Cortex of kidney (tissue), 1 donor: ENCODE measurements at places on chromosomes 4 and X.

DNA sequence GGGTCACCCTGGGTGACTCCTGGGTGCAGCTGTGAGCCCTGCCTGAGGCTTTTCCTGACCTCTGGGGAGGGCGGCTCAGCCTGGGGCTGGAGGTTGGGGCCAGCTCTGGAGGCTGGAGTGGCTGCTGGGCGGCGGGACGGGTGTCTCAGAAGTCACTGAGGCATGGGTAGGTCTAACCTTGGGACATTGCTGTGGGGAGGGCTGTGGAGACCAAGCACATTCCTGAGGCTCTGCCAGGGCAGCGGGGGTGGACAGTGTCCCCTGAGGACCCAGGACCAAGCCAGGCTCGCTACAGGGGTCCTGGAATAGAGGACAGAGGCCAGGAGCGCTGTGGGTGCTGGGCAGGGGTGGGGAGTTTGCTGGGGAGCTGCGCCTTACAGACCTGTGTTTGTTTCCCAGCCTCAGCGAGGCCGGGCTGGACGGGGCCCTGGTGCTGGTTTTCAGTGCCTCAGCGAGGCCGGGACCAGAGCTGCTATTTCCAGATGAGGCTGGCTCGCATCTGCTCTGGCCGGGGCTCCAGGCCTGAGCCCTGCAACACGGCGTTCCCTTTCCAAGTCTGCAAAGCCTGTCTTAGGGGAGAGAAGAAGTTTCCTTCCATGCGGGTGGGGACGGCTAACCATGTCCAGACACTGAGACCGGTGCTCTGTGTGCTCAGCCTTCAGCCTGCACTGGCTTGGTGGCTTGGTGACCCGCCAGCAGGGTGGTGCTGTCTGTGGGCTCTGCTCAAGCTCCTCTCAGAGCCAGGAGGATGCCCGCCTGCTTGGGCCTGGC is 3.0 kb upstream of the SLC25A6 start:
- no peak for DNase-seq

DNA sequence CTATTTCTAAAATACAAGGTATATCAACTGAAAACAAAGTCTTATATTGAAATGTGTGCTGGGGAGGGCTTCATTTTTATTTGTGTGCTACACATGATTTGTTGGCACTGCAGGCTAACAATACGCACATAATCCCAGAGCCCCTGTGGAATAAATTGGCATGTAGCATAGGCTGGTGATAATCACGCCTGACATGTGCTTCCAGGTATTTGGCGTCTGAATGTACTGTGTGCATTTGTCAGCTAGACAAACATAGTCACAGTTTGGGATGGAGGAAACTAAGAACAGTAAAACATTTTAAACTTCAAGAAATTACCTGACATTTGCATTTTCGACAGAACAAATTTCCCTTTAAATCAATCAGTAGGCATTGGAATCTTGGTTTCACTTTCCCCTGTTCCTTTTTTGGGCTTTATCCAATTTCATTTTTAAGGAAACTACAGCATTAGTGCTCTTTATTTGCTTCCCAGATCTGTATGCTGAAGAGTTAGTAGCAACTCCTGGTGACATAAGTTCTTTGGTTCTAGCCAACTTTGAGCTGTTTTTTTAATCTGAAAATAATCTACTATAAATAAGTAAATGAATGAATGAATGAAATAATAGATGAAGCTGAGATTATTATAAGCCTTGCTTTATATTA is 472.3 kb downstream of the PDHA2 start:
- DNase-seq = no peak

DNA sequence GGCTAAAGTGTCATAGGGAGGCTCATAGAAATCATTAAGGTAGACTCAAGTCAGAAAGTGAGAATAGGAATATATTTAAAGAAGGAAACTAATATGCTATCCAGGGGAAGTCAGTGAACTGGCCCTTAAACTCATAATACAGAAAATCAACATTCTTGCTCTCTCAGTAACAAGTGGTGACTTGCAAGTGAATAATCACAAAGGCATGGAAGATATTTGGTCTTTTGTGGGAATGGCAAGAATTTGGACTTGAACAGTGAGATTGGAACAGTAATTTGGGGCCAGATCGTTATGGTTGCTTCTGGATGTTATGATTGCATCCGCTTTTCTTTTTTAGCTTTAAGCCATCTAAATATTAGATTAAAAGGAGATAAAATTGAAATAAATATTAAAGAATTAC is 103.8 kb downstream of the TBC1D19 start:
- DNase-seq = no peak

GRCh38 chrX:7828594-7828993 is 14.4 kb upstream of the VCX start:
- no peak for DNase-seq

- no peak for DNase-seq
These were observed 740 bp upstream of the NPY2R start for GRCh38 chr4:155207534-155208257.

DNA sequence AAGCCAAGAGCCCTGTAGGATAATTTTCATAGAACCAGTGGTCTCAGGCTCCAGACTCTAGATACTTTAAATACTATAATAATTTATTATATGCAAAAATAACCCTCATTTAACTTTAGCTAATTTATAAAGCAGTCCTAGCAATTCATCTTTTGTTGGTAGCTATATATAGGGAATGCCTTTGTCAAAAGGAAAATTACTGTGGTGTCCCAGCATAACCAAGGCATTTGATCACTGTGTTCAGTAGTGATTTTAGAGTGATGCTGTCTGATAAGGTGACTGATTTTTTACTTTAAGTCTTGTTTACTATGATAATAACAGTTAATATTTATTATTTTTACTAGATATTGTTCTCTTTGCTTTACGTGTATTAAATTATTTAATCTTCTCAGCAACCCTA is 61.2 kb downstream of the PAQR3 start:
- DNase-seq = no peak

DNA sequence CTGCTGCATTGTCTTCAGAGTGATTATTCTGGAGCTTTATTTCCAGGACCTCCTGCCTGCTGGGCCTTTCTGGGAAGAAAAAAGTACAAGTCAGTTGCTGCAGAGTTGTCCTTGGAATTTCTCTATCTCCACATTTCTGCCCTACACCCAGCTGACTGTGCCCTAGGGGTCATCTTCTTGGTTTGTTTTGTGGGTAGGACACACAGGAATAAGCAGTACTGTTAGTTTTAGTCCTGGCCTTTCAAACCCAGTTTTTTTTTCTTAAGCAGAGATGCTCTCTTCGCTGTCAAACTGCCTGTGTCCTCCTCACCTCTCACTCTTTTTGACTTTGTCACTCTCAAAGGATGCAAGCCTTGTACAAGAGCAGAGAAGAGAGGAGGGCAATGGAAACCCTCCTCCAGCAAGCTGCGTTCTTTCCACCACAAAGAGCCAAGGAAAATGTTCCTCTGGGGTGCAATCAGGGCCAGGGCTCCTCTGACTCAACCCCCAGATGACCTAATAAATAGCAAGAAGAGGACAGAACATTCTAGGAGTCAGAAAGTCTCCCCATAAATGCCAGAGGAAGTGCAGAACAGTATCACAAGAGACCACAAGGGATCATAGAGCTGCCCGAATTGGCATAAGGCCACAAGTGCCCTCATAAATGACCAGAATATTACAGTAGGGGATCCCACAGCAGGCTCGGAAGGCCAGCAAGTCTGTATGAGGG is 186.2 kb downstream of the RCHY1 start:
- DNase-seq = no peak

DNA sequence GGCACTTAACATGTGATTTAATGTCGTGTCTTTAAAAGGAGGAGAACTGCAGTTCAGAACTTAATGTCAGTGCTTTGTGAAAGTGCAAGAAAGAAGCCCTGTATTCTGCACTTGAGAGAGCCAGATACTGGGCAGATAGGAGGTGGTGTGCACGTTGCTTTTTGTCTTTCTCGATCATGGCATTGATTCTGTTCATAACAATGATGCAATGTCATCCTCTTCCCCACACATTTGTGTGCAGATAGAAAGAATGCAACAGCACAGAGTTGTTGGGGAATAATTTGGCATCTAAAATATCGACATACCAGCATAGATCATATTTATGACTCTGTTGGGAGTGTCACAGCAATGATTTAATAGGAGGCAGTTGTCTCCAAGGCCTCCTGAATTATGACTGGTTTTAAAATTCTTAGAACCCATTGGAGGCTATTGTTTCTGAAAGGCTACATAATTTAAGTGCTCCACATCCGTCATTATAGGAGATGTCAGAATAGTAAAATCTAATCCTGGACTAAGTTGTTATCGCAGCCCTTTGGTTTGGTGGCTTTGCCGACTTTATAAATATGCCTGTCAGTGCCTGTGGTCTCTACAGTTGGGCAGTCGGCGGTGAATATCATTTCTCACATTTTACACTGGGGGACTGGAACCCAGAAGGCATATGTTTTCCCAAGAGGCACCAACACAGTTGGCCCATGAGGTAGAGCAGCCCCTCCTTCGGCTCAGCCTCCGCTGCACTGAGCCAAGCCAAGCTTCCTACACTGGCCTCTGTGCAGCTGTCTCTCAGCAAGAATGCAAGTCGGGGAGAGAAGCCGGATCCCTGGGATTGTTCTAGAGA is 124.9 kb downstream of the PTTG2 start:
- DNase-seq = no peak

DNA sequence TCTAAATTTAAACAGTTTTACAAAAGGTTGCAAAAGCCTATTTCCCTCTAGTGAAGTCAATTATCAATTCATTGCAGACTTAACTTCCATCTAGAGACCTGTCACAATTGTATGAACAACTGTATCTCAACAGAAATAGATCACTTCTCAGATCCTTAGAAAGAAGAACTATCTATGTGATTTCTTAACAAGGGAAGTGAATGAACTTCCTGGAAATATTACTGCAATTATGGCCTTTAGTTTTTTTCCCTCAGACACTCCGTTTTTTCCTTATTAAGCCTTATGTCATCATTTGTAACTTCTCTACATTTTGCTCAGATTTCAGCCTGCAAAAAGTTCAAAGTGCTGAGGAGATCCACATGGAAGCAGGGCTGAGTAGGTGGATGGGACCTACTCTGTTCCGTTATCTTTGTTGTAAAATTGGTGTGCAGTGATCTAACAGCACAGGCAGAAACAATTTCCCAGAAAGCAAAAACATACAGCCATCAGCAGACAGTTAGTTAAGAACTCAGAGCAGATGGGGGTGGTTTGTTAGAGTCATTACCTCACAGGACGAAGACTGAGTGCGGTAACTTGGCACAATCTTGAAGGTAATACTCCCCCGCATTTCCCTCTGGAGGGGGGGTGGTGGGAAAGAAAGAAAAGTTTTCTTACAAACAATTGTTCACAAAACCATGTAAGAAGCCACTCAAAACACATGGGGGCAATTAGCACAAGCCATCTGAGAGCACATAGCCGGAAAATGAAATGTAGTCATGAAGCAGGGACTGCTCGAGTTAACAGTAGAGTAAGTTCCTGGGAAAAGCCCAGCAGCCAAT is 112.3 kb downstream of the NYX start:
- DNase-seq = no peak

GRCh38 chrX:154372612-154373022 is 1.8 kb downstream of the FLNA start:
- DNase-seq = no peak

- no peak for DNase-seq
These were observed 269.3 kb downstream of the GPM6A start for GRCh38 chr4:175542786-175543185.

GRCh38 chr4:88820698-88821415 is 123.2 kb upstream of the NAP1L5 start:
- no peak for DNase-seq

DNA sequence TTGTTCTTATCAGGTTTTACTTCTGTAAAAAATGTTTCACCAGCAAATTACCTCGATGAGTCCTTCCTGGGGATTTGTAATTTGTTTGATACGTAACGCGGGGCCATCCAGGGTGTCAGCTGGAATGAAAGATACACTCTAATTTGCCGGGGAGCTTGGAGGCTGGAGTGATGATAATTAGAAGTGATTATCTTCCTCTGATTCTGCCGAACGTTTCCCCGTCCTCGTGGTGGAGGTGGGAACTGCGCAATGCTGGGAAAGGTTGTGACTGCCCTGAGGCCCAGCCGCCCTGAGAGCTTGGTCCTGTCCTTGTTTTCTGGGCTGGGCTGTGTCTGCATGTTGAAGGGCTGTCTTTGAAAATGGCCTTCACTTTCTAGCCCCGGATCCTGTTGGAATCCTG is 48.0 kb downstream of the SORCS2 start:
- no peak for DNase-seq

- DNase-seq = no peak
These were observed 547.0 kb downstream of the STIM2 start for GRCh38 chr4:27407616-27408015.

GRCh38 chr4:137124278-137124932 is 407.9 kb downstream of the PCDH18 start:
- no peak for DNase-seq

- DNase-seq = no peak
These were observed 128.7 kb downstream of the MID1IP1 start for GRCh38 chrX:38929966-38930421.

GRCh38 chrX:64229154-64229553 is 1.3 kb downstream of the ASB12 start:
- DNase-seq = no peak

- no peak for DNase-seq
These were observed 425.2 kb upstream of the FTHL17 start for GRCh38 chrX:31497086-31497485.

DNA sequence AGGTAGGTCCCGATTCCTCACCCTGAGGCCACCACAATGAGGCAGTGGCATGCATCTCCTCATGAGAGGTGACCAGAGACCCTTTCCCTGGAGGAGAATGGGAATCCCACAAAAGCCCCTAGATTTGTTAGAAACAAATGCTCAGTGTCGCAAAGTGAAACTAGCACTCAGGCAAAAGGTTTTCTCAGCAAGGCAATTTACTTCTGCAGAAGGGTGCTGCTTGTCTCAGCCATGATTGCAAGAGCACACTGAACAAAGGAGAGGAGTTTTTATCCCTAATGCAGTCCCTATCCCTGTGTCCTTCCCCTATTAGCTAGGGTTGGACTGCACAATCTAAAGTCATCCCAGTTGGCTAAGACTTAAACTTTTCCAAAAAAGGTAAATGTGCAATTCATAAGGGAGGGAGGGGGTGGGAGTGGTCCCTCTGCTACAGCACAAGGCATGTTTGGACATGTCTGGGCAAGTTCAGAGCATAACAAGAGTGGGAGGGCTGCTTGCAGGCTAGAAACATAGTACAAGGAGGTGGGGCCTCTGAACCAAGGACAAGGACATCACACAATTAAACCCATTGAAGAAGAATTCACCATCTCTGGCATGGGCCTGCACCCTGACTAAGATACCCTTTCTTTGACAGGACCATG is 185.3 kb downstream of the CCNG2 start:
- DNase-seq = no peak

GRCh38 chr4:6681191-6681590 is 12.5 kb upstream of the S100P start:
- DNase-seq = no peak

- no peak for DNase-seq
These were observed 142.2 kb upstream of the KCNIP4 start for GRCh38 chr4:22090661-22091351.

DNA sequence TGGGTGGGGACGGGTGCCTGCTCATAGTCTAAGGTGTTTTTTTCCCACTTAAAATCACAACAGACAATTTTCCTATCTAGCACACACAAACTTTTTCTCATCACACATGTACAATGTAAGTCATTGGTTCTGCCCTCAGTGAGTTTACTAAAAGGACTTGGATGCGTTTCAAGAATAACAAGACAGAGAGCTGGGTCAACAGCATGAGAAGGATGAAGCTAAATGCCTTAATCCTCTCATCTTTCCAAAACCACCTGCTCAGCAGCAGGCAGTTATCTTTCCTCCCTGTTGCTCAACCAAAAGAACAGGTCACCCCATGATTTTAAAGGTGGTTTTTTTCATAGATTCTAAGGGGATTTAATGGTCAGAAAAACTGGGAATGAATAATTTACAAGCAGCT is 40.1 kb downstream of the OFD1 start:
- DNase-seq = no peak
